D721Med (cell line): ENCODE measurements at places on chromosomes 4 and X.

DNA sequence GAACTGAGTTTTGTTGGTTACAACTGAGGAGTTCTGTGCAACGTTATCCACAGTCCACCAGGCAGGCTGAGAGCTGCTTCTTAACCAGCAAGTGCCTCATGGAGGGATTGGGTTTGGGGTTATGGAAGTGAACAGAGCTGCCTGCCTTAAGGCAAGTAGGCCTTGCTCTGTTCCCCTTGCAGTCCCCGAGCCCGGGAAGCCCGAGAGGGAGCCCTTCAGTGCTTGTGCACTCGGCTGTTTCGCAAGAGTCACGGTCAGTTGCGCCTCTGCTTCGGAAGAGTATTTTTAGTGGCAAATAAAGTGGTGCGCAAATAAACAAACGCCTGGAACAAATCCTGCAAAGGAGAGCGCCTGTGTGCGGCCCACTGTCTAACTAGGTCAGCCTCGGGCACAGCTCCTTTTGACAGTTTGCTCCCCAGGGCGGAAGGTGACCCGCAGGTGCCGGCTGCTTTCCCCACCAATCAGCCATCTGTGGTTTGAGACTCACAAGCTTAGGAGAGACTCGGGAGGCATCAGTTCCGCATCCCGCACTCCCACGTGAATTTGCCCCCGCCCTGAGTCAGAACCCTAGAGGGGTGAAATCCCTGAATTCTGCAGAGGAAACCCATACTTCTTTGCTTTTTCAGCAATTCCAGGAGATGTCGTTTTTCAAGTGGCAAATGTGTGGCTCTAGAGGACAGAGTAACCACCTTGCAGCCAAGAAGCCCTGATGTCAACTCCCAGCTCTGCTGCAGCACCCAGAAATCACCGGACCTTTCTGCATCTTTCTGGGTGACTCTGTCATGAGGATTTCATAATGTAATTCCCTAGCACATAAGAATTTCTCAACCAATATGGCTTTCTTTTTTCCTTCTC lies 56.8 kb downstream of the LGI2 start:
- no peak for DNase-seq

GRCh38 chr4:924107-925096 lies 7.7 kb downstream of the GAK start:
- DNase-seq: no peak

- no peak for DNase-seq
Observed at GRCh38 chrX:46262304-46262703, 282.9 kb downstream of the ZNF674 start.

DNA sequence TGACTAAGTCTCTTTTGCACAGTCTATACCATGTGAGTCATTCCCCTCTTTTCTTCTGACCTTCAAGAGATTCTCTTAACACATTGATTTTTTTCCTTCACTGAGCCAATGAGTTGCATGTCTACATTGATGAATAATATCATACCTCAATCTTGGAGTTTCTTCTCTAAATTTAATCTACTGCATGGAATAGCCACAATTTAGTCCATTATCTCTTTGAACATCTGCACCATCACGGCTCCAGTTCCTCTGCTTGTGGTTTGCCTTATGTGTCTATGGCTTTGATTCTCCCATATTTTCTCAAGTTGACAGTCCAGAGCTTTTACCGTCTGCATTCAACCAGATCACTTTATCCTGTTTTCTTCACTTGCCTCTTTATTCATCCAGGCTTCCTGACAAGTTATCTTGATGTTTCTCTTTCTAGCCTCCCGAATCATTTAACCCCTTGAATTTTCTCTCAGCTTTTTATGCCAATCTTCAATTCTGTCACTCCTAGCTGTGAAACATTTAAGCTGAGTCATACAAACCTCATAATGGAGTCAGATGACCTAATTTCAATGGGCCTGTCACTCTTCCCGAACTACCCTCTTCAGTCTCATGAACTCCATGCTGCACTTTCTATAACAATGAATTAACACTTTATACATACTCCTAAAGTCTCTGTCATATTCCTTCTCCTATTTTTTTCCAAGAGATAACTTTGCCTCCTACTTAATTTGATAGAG lies 222.3 kb downstream of the CPE start:
- no peak for DNase-seq

GRCh38 chr4:185013417-185014125 lies 4.7 kb upstream of the HELT start:
- DNase-seq: no peak

GRCh38 chr4:173332021-173332487 lies 2.1 kb downstream of the HMGB2 start:
- DNase-seq: no peak

GRCh38 chr4:98113012-98113411 lies 30.3 kb downstream of the STPG2 start:
- no peak for DNase-seq

DNA sequence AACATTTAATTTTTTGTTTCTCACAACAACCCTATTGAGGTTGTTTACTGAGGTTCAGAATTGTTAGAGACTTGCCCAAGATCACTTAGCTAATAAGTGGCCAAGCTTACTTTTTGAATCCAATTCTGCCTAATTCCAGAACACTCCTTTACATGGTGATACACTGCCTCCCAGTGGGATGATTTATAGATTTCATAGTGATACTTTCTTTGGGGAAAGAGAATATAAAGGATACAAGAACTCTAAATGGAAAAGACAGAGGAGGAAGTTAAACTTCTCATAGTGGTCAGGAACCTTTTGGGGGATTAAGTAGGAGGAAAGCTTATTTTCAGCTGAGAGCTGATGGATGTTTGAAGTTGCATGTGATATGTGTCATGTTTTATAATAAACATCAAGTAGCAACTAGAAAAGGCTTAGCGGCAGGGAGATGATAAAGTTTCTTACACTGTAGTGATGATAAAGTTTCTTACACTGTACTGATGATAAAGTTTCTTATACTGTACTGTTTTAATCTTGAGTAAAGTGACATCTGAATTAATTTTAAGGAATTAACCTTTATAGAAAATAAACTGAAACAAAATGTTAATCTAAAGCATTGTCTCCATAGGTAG lies 15.3 kb downstream of the STAG2 start:
- no peak for DNase-seq

DNA sequence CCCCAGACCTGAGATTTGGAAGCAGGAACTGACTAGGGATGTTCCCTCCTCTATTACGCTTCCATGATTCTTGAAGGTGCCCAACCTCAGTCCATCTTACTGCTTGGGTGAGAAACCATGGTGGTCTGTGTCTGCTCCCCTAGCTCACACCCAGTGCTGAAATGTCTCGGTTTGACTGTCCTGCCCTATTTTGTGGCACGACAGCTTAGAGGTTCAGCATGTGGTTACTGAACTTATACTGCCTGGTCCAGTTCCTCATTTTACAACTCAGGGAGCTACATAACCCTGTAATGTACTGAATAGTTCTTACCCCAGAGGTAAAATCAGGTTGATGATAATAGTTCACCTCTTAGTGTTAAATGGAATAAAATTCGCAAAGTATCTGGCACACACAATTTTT lies 203.1 kb downstream of the RBM46 start:
- no peak for DNase-seq

- no peak for DNase-seq
Observed at GRCh38 chr4:5874811-5875449, 18.0 kb downstream of the CRMP1 start.

GRCh38 chr4:112055100-112055499 lies 90.2 kb upstream of the FAM241A start:
- DNase-seq: no peak
